Effector memory CD4-positive, alpha-beta T cell (primary cell): ENCODE measurements at places on chromosomes 6 and 20.

DNA sequence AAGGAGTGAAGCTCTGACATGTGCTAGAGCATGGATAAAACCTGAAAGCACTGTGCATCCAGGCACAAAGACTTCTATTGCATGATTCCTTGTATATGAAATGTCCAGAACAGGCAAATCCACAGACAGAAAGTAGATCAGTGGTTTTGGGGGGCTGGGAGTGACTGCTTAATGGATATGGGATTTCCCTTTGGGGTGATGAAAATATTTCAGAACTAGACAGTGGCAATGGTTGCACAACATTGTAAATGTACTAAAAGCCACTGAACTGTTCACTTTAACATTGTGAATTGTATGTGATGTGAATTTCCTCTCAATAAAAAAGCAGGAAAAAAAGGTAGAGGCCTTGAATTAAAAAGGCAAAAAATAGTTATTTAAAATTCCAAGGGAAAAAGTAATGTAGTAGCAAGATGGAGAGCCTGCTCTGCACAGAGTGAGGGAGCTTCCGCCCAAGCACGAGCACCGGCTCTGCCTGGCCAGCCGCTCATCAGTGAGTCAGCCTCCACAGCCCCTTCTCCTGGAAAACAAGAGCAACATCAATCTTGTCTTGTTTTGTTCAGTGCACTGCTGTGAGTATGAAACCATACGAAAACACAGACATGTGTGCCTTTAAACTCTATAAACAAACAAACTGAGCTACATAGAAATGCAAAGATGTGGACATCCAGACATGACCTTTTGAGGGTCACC, 74.6 kb upstream of the THBS2 start:
- no peak for DNase-seq

- DNase-seq, result no peak
Observed at GRCh38 chr20:60142587-60142986, 184.4 kb downstream of the CDH26 start.

- no peak for DNase-seq
Observed at GRCh38 chr6:143884216-143884900, 20.1 kb downstream of the ZC2HC1B start.

GRCh38 chr6:148250975-148251685, 91.5 kb upstream of the SASH1 start:
- no peak for DNase-seq

- no peak for DNase-seq
Observed at GRCh38 chr6:134888316-134888715, 61.6 kb downstream of the ALDH8A1 start.

- no peak for DNase-seq
Observed at GRCh38 chr20:63830841-63831588, at the start of gene ZBTB46. ZBTB46 (minus strand) TSS chr20:63831264; CDS start chr20:63790757, 40,507 bp downstream.

GRCh38 chr20:57779401-57780003, 69.7 kb upstream of the PMEPA1 start:
- no peak for DNase-seq

DNA sequence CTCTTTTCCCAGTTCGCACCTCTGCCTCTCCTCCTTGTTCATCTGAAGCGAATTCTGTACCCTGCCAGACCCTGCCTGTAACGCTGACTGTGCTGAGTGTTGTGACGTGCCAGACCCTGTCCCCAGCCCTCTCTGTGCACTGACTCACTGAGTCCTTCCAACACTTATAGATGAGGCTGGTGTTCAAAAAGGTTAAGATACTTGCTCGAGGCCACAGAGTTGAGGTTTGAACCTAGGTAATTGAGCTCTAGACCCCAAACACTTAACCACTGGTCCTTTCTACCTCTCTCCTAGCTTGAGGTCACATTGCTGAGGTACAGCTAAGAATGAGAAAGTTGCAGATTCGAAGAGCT, 45.7 kb upstream of the NEDD9 start:
- DNase-seq, result no peak

DNA sequence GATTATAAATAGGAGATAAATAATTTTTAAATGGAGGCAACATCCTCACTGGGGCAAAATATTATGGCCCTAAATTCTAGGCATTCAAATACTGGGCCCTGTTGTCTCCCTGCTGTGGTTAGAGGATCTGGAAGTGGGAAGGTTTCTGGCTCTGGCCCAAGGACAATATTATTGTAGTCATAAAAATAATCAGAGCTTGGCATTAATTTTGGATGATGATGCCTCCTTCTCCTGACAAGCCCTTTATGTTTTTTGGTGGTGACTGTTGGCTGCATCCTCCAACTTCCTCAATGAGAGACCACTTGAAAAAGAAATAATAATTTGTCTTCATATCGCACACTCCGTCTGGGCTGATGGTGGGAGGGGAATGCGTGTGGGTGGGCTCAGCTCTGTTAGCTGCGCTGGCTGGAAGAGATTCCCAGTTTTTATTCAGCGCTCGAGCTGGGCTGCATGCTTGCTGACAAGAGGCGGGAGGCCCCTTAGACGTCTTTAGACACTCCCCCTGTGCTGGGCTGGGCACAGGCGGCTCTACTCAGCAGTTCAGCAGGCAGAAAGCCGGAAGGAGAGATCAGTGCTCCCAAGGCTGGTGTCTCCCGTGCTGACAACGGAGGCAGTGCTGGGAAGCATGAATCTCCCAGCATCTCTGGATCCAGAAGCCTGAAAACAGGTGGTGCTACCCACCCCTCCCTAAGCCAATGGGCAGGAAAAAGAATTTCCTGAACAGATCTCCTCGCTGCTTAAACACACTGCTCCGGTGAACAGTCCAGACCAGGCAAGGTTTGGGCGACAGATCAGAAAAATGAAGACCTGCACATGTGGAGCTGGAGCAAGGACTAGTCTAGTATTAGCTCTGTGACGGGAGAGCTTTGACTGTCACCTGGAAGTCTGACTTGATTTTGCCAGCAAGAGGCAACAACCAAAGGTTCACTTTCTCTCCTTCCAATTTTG, 97.7 kb downstream of the SYCP2 start:
- DNase-seq, result no peak

DNA sequence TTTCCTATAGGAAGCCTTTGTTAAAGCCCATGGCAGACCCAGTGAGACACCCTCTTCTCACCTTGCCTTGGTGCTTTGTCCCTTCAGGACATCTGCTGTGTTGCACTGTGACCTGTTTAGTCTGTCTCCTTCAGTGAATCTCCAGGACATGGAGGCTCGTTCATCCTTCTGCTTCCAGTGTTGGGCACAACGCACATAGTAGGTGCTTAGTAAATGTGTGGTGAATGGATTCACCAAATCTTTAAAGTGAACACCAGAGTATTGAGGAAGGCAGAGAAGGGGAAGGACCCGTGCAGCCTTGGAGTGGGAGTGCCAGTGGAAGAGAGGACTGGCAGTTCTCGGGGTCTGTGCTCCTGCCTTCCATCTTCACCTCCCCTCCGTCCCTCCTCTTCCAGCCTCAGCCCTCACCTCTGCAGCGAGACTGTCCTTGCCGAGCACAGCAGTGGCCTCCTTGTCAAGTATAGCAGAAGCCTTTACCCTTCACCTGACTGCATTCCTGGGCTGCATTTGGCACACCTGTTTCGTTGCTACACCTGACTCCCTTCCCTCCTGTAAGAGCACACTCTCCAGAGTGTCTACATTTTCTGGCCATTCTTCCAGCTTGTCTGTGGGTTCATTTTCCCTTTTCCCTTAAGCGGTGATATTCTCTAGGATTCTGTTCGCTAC, 49.2 kb downstream of the ARID1B start:
- no peak for DNase-seq

- DNase-seq, result no peak
Observed at GRCh38 chr20:34449674-34450592, 66.3 kb upstream of the DYNLRB1 start.

DNA sequence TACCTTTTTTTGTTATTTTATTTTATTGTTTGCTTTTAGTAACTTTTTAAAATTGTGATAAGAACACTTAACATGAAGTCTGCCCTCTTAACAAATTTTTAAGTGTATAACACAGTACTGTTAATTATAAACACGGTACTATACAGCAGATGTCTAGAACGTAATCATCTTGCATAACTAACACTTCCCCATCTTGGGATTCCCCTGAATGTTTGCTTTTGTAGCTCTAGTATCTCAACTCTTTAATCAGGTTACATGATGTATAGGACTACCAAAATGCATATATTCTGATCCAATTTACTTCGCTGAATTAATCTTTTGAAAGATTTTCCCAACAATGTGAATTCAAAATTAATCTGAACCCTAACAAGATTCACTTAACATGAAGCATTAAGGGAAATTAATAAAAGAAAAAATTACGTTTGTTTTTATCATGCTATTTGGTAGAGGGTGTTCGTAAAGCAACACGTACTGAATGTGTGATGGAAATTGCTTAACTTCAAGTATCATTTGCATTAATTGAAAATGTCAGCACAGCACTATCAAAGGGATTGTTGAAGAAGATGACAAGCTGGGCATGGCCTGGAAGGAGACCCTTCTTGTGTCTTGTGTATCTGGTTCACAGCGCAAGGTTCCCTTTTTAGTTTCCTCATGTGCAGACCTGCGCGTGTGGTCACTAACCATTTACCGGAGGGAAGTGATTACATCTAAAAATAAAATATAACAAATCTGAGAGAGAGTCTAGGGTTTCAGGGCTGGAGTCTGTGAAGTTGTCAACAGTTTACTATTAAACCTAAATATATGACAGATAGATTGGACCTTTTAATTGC, 15.2 kb downstream of the COL19A1 start:
- DNase-seq, result no peak

- peak; percentile 61 for DNase-seq
Observed at GRCh38 chr6:111872401-111873177, 663 bp downstream of the FYN start.

DNA sequence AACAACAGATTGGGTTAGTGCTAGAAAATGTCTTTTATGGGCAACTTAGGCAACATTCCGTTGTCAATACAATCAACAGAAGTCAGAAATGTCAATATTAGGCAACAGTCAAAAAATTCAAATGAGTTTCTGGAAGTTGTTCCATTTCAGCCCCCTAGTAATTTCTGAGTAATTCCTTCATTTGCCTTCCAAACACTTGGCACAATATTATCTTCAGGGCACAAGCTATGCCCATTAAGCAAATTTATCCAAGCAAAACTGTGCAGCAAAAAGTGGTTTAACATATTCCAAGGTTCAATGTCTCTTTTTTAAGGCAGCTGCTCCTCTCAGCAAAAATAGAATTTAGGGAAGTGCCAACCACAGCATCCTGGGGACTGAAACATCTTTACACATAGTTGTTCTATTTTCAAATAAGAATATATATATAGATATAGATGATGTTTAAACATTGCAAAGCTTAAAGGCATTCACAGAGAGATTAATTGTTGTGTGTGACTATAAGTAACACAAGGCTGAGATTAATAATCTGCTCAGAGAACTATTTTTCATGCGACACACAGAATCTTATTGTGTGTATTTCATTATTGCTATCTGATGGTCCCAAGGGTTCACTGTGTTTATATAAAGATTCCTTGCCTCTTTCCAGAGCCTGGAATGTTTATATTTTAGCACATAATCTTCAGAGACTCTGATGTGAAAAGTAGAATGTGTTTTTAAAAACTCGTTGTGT, 75.2 kb upstream of the ADTRP start:
- DNase-seq, result no peak

DNA sequence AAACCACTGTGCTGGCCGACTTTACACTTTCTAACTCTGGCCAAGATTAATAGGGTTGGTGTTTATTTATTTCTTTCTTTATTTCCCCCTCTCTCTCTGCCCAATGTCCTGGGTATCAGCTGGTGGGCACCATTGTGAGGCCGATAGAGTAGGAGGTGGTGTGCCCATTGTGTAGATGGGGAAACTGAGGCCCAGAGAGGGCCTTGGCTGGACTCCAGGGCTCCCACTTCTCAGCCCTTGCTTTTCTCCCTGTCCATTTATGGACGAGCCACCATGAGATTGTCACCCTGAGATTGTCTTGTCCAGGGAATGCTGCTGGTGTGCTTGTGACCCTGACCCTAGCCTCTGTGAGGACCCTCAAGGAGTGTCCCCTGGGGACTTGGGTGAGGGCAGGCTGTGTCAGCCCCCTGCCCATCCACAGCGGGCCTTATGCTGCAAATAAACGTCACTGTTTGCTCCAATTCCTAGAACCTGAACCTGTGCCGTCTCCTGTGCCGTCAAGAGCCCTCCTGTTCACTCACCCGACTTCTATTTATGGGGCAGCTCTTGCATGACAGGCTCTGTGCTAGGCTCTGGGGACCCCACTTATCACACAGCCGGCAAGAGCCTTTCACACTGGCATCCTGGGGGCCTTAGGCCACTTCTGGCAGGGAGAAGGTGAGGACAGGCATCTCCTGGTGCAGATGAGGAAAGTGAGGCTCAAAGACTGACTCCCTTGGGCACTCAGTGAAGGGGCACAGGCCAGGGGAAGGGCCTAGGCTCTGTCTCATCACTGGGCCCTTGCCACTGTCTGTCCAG, 24.8 kb downstream of the SUN5 start:
- no peak for DNase-seq

GRCh38 chr6:132866762-132867449, 52.5 kb downstream of the RPS12 start:
- no peak for DNase-seq

- no peak for DNase-seq
Observed at GRCh38 chr20:59823030-59823423, 110.4 kb downstream of the SYCP2 start.

DNA sequence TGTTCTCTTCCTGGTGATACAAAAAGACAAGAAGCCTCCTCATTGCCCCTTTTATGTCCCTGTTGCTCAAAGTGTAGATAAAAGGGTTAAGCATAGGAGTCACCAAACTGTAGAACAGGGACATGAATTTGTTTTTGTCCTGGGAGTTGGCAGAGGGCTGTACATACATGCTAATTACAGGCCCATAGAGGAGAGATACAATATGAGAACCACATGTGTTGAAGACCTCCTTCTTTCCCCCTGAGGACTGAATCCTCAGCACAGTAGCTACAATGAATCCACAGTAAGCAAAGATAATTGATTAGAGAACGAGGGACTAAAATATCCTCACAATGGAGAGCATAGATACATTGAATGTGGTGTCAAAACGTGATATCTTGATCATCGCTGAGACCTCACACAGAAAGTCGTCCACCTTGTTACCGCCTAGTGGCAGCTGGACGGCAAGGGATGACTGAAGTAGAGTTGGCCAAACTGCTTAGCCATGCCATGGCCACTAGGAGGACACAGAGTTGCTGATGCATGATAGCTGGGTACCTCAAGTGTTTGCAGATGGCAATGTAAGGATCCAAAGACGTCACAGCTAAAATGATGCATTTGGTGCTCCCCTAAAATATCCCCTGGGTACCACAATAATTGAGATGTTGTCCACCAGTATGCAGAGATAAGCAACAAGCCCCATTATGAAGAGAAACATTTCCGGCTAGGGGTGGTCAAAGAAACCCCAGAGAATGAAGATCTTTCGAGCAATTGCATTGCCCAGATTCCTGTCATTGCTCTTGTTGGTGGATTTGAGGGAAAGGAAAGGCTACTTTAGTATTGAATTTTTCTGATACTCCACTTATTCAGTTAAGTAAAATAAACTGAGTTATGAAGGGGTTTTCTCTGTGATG, 15.0 kb downstream of the OR2B3 start:
- no peak for DNase-seq

GRCh38 chr6:160788806-160789205, 86.8 kb downstream of the PLG start:
- no peak for DNase-seq

- DNase-seq, result no peak
Observed at GRCh38 chr6:68638230-68638900, 3.3 kb downstream of the ADGRB3 start.
